ENCODE measurements at places on chromosomes 2 and 18.

DNA sequence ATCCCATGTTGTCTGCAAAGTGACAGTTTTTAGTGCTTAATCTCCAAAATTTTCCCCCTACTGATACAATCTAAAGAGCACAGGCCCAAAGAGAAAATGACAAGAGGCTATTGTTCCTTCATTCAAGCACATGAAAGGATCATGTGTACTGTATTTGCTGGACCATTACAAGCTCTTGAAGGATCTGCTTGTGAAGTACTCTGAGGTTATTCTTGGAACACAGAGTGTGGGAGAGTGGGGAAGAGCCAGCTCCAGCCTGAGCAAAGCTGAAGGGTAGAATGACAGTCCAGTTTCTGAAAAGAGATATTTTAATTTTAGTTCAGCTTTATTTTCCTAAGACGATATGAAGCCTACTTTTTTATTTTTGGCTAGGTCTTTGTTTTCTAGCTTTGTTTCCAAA is 112.2 kb downstream of the GALNT3 start:
- DNase-seq, result no peak

- peak; percentile 86 for DNase-seq
Observed at GRCh38 chr2:171390941-171391516, 42.8 kb downstream of the METTL8 start.

- DNase-seq, result no peak
Observed at GRCh38 chr2:70043252-70043875, 43.9 kb upstream of the PCBP1 start.

- DNase-seq, result no peak
Observed at GRCh38 chr18:58762781-58763171, 91.5 kb downstream of the MALT1 start.

Measured in retinal pigment epithelial cell (primary cell).